Thymus (tissue), 14 donors: ENCODE measurements at places on chromosomes 4 and X. TPM values are rescaled to one million over a fixed set of nuclear protein-coding genes. Genes with fewer than 3 reads are reported as not detected.

MAGEE2 gene
- not detected for total RNA-seq

XAGE2 gene
- not detected for total RNA-seq

DNA sequence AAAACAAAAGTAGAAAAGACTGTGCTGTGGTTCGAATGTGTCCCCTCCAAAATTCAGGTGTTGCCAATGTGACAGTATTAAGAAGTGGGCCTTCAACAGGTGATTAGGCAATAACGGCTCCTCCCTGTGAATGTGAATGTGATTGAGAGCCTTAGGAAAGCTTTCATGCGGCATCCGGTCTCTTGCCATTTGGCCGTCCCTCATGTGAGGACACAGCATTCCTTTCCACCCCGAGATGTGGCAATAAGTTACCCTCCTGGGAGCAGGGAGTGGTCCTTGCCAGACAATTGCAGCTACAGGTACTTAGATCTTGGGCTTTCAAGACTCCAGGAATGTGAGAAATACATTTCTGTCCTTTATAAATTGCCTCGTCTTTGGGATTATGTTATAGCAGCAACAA is 129.3 kb downstream of the CPEB2 start:
- DNase-seq, result no peak

DNA sequence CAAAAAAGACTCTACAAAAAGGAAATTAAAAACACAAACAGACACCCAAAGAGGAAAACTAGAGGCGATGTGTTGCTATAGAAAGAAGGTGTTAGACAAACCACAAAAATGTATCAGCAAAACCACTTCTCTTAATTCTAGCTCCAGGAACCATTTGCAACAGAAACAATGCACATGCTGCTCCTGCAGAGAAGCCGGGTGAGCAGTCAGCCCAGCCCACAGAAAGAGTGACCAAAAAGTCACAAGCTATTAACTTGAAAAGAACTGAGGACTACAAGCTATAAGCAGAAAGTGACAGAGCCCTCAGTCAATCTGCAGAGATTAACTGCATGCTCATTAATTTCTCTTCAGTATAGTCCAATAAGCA is 96.2 kb upstream of the KLHL13 start:
- no peak for DNase-seq

- no peak for DNase-seq
Observed at GRCh38 chr4:75742451-75742850, 18.1 kb downstream of the USO1 start.

DNA sequence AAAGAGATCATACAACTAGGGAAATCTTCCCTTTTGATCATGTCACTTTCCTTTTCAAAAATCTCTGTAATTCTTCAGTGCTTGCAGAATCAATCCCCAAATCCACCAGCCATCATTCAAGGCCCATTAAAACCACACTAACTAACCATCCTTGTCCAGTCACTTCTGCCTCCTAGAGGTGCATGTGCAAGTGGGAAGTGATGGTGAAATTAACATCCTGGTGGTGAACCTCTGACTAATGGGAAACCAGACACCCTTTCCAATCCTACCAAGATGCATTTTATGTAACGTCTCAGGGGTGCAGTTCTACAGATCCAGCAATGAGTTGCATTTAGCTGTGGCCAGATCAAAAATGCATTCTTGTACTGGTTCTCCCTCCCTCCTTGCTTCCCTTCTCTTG is 341.8 kb downstream of the RAPGEF2 start:
- DNase-seq, result no peak

- no peak for DNase-seq
Observed at GRCh38 chr4:183095199-183095512, 3.9 kb upstream of the WWC2 start.

- no peak for DNase-seq
Observed at GRCh38 chrX:31228415-31228832, 156.6 kb upstream of the FTHL17 start.

DNA sequence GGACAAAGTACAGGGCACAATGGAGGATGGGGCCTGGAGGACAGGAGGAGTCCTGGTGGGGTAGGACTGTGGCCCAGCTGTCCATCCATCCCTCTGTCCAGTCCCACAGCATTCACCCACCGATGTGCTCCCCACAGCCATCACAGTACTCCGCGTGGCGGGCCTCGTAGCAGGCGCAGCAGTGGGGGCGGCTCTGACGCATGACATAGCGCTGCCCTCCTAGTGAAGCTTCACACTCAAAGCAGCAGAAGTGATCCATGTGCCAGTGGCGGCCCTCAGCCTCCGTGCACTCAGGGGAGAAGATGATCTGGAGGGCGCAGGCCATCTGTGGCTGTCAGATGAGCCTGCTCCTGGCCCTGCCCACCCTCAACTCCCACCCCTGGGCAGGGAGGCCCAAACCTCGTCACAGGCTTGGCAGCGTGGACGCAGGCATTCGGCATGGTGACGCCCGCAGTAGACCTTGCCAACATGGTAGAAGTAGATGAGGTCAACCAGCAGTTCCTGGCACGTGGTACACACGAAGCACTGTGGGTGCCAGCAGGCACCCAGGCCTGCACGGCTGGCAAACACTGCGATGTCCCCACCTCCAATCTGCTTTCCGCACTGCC is 6.3 kb downstream of the PLP2 start:
- no peak for DNase-seq

DNA sequence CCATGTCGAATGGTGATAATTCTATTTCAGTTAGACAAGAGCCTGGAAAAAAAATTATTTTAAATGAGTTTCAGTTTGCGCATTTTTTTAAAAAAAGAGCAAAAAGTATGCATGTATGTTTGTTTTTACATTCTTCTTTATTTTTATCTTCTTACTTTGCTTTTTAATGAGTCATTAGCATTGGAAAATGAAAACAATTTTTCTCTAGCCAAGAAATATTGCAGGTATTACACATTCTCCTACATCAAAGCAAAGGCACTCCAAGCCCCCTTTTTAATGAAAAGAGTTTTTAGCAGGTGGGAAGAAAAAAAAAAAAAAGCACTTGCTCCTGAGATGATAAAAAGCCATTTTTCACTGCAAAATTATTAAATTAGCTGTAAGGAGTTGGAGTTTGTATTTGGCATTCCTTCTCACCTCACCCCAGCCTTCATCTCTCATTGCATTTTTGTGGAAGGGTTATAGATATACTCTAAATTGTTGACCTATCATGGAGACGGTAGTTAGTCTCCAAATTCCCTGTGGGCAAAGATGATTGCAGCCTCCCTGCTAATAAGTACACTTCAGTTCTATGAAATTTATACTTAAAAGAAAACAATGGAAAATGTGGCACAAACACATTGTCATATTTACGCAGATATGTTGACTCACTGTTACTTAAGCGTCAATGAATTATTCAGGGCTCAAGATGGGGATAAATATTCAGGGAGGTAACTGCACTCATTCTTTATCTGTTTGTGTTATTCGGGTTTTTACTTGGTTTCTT is 43.8 kb downstream of the PALLD start:
- no peak for DNase-seq

DNA sequence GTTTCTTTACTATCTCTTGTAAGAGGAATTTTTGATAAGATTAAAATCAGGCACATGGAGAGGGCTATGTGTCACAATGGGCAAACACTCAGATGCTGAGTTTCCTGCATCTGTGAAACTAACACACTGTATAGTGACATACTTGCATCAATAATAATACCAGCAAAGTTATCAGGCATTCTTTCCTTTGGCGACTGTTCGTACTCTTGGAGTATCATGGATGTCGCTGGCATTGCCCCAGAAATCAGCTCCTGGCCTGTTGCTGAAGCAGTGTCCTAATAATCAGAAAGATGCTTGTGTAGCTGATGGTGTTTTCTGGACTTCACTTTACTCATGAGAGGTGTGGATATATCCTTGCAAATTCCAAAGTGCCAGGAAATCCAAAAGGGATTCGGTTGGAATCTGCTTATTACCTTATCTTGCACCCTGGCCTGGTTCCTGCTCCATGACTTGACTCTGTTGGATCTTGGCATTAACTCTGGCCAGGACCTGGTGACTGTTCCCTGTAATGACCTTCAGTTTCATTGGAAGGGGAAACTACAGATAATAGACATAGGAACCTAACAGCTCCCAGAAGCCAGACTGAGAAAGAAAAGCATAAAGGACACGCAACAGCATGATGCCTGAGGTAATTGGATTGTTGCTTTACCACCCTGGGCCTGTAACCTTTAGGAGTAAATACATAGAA is 762.5 kb upstream of the GRIA3 start:
- DNase-seq, result no peak

DNA sequence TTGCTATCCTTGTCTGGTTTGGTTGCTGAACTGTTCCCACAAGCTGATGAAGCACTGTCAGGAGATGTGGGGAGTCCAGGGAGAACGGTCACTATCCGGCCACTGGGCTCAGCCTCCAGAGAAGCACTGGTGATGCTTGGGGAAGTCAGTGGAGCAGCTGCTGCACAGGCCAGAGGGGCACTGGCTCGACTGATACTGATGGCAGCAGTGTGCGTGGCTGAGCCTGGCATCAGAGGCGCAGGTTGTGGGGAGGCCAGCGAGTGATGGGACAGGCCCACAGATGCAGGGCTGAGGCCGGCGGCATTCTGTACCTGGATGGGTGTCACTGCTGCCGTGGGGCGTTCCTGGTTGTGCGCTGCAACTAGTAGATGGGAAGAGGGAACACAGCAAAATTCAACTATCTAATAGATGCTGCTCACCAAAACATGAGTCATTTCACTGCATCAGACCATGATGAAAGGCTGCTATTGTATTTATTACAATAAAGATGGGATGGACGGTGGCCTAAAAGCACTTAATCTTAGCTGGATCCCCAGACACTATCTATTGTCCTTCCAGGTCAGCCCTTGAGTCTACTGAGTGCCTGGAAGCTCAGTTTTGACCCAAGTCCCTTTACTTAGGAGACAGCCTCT is 106.3 kb upstream of the CBR4 start:
- no peak for DNase-seq

GRCh38 chr4:87051121-87051713 is 116.4 kb downstream of the AFF1 start:
- DNase-seq, result no peak

DNA sequence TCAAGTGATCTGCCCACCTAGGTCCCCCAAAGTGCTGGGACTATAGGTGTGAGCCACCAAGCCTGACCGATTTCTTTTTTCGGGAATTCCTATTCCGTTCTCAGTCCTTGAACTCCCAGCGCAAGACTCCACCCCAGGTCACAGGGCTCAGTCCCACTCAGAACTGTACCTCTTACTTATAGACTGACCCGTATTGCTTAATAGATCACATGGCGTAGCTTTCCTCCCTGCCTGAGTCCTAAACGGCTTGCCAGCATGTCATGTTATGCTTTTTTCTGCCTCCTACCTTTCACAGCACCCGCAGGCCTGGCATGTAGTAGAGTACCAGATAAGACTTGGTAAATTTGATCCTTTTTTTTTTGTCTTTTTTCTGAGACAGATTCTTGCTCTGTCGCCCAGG is 22.4 kb downstream of the SAT1 start:
- DNase-seq, result no peak

GRCh38 chr4:26402458-26402857 is 81.6 kb downstream of the RBPJ start:
- no peak for DNase-seq

- no peak for DNase-seq
Observed at GRCh38 chr4:110865611-110866259, 242.9 kb upstream of the PITX2 start.

- no peak for DNase-seq
Observed at GRCh38 chrX:77446908-77447652, at the start of gene FGF16. Gene FGF16 (plus strand): TSS chrX:77447389. CDS start chrX:77447675, 286 bp downstream.
